Bronchial epithelial cell (primary cell): ENCODE measurements at places on chromosomes 7 and 10. TPM values are rescaled to one million over a fixed set of nuclear protein-coding genes. Genes with fewer than 3 reads are reported as not detected.

GRCh38 chr7:127745445-127745844 lies 93.5 kb downstream of the SND1 start:
- peak; percentile 44 for DNase-seq

DNA sequence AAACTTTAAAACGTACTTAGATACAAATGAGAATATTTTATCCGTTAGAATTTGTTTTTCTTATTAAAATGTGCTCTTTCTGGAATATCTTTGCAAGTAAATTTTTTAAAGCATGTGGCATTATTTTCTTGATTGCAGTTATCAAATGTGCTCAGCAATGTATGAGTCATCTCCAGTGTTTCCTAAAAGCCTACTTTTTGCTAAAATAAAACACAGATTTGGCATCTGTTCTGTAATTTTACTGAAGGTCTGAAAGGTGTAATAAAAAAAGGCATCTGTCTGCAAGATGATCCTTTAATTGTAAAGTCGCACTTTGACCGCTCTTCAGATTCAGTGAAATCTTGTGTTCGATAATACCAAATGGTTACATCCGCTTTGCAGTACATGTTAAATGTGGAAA lies 3.4 kb downstream of the GNAT3 start:
- no peak for DNase-seq

- no peak for DNase-seq
These were observed 4.0 kb downstream of the EFCAB10 start for GRCh38 chr7:105577251-105577650.

Gene SLC16A12
- not detected in 2 replicates for total RNA-seq

DNA sequence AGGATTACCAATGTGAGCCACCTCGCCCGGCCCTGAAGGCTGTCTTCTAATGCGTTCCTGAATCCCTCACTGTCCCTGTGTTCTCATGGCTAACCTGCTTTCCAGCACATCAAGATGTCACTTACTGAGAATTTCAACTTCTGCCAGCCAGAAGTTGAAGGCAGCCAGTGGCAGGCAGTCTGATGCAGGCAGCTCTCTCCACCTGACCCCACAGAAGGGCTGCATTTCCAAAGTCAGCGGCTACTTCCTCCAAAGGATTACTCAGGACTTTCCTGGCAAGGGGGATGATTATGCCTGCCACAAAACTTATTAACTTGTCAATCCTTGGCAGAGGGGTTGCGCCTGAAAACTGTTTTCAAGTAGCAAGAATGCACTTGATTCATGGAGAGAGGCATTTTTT lies 1219.4 kb downstream of the TYW1 start:
- no peak for DNase-seq

DNA sequence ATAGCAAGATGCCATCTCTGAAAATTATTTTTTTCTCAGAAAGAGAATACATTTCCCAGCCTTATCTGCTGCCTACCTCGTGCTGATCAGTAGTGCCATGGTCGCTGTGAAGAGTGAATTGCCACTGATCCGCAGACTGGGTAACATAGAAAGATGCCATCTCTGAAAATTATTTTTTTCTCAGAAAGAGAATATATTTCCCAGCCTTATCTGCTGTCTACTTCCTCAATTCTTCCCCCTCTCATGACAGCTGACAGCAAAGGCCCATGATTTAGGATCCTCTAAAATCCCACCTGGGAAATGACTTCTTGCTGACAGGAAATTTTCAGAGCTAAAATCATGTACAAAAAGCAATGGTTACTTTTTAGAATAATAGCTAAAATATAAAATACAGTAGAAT lies 92.5 kb upstream of the AHR start:
- no peak for DNase-seq

DNA sequence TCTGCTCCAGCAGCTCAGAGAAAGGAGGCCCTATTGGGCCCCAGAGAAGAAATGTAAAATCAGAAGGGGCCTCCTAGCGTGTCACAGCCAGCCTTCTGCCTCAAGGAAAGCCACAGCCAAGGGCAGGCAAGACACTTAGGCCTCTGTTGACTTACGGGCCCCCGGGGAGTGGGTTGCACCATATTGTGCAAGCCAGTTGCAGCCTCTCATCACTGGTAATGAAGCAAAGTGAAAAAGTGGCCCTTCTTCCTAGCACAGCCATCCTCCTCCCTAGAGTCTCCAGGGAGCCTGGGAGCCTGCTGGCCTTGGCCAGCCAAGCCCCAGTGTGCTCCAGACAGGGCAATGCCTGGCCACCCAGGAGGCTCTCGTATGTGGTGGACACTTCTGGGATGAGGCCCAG lies 56.2 kb upstream of the GDF10 start:
- no peak for DNase-seq

- no peak for DNase-seq
These were observed 84.5 kb downstream of the CUX1 start for GRCh38 chr7:101901661-101902491.

- no peak for DNase-seq
These were observed 15.8 kb upstream of the DUSP5 start for GRCh38 chr10:110481919-110482318.

DNA sequence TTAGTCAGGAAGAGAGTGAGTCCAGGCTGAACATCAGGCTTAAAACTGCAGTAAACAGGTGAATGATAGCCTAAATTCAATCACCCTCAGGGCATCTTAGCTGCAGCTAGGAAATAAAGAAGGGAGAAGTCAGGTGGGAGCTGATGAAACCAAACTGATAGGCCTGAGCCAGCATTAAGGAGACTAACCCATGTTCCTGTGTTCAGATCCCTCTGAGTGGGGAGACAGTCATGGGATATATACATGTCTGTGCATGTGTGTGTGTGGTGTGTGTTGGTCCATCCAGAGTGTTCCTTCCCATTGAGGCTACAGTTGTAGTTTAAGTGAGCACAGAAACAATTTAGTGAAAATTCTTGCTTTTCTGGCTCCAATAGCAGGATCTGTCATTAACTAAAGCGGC lies 480.9 kb downstream of the PHTF2 start:
- DNase-seq = peak; percentile 65

GRCh38 chr7:156984174-156984891 lies 26.1 kb downstream of the MNX1 start:
- no peak for DNase-seq

GRCh38 chr7:141053626-141054025 lies 20.2 kb upstream of the TMEM178B start:
- DNase-seq = no peak

Gene PAPOLB
- total RNA-seq = under 0.01 TPM in 1 of 2 replicates, not detected in the other

Gene EVX1
- not detected in 2 replicates for total RNA-seq

Gene JCAD
- under 0.01 TPM in 1 of 2 replicates, not detected in the other for total RNA-seq

Gene PSTK
- total RNA-seq = 3.7 and 4.2 TPM in 2 replicates

- DNase-seq = peak; percentile 63
These were observed 10.6 kb upstream of the LYZL2 start for GRCh38 chr10:30639946-30640786.

Gene TMEM196
- total RNA-seq = not detected in 2 replicates

Gene CUEDC2
- total RNA-seq = 29.7 and 31.5 TPM in 2 replicates

- no peak for DNase-seq
These were observed 63.6 kb downstream of the PDIA4 start for GRCh38 chr7:148964483-148965267.

DNA sequence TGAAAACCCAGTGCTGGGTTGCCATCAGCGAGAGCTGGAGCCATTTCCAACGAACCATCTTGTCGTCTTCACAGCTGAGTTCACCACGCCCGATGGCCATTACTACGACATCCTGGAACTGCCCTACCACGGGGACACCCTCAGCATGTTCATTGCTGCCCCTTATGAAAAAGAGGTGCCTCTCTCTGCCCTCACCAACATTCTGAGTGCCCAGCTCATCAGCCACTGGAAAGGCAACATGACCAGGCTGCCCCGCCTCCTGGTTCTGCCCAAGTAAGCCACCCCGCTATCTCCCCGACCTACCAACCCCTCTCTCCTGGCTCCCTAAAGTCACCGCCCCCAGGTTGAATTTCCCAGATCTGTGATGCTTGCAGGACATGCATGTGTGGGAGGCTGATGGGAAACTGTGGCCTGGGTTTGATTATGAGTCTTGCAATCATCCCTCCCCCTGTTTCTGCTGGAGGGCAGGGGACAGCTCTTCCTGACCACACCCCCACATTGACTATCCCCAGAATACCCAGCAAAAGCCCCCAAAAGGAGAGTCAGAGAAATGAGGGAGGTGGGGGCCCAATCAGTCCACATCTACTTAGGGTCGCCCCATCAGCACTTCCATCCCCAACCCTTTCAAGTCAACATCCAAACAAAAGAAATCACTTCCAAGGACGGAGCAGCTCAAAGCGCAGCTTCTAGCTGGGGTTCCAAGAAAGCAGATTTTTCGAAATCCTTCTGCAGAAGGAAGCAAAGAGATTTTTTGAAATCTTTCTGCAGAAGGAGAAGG lies 6.9 kb downstream of the SERPINE1 start:
- no peak for DNase-seq

DNA sequence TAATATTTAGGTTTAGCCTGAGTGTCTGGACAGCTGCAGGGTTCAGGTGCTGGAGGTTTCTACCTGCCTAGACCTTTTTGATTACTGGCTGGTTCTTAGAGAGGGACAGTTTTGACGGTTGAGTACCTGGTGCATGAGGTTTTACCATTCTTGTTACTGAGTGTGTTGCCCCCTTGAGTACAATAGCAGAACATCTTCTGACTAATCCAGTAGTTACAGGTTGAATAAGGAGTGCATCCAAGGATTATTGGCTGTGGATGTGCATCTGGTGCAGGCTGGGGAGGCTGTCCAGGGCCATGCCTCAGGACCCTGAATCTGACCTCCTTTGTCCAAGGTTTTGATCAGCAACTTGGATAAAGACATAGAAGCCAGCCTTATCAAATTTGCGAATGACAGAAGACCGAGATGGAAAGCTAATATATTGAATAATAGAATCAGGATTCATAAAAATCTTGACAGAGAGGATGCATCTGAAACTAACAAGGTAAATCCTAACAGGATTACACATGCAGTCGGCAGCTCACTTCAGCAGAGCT lies 23.1 kb downstream of the PLPP4 start:
- peak; percentile 14 for DNase-seq

DNA sequence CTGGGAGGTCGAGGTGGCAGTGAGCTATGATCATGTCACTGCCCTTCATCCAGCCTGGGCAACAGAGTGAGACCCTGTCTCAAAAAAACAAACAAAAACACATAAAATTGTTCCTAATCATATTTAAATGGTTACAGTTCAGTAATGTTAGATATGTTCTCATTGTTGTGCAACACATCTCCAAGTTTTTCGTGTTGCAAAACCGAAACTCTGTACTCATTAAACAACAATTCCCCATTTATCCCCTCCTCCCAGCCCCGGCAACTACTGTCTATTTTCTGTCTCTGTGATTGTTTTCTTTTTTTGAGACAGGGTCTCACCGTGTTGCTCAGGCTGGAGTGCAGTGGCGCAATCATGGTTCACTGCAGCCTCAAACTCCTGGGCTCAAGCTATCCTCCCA lies 16.1 kb upstream of the PRXL2A start:
- peak; percentile 40 for DNase-seq

DNA sequence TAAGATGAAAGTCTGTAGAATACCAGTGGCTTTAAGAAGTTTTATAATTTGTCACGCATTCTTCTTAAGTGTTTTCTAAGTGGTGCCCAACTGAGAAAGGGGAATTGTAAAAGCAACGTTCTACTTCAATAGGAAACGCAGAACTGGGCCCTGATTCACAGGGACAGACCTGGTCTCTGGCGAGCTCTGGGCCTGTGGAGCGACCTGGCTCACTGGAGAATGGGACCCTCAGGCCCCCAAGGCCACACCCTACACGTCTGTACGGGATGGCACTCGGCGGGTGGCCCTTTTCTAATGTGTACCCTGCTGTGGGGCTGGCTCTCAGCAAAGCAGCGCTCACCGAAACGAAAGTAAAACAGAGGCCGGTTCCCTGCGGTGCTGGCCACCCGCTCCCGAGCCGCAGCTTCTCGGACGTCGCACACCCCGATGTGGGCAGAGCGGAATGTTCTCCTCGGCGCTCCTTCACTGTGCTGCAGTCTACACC lies 205.0 kb downstream of the DIP2C start:
- no peak for DNase-seq

Gene AP3M1
- total RNA-seq = 16.3 and 22.7 TPM in 2 replicates

Gene HTRA1
- total RNA-seq = 64.1 and 80.3 TPM in 2 replicates

DNA sequence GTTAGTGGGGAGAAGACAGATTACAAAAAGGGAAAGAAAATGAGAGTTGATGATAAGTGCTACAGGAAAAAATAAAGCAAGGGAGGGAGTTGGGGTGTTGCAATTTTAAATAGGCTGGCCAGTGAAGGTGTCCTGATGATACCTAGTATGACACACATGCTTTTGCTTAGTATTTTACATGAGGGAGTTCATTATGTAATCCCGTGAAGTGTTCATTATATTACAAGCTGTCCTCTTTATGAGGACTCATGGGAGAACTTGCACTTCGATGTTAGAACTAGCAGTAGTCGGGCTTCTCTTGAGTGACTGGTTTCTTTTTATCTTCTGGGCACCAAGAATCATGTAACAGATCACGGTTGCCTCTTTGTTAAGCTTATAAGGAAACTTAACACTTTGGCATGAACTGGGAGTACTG lies 102.3 kb upstream of the MTPN start:
- no peak for DNase-seq

Gene FGL2
- under 0.01 and 0.53 TPM in 2 replicates for total RNA-seq

GRCh38 chr7:66758950-66759628 lies 18.6 kb downstream of the RABGEF1 start:
- no peak for DNase-seq

DNA sequence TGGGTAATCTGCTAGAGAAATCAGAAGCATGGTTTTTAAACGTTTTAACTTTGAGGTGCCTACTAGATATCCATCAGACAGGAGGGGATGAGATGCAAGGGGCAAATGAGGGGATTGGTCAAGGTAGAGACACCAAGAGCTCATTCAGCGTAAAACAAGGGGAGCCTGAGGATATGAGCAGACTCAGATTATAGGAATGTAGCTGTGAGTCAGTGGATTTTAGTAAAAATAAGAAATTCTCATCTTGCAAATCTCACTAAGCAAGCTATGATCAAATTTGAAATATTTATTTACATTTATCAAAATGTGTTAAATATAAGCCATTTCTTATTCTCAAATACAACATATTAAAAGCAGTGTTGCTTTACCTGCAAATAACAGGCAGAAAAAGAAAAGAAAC lies 21.4 kb upstream of the TFEC start:
- DNase-seq = peak; percentile 39

- DNase-seq = no peak
These were observed 33.0 kb upstream of the NOBOX start for GRCh38 chr7:144436500-144436899.

DNA sequence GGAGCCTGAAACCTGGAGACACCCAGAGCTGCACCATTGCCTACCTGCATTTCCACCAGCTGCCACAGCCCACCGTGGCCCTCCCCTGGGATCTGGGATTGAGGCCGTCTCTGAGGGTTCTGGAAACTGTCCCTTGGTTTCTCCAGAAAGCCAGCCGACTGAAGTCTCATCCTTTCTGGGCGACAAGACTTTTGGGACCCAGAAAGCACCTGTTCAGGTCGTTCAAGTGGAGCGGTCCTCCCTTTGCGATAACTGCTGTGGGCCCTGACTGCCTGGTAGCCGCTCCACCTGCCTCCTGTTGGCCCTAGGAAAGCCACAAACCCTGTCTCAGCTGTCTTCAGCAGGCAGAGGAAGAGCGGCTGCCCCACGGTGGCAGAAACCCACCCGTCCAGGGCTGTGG lies 346.0 kb upstream of the MKI67 start:
- no peak for DNase-seq
